NCI-H446 treated with DMSO at 0.1 percent for 48 hours (cell line): ENCODE measurements at places on chromosomes 3 and 15.
A peak's percentile ranks its signal among the peaks of the same experiment; 100 is the strongest.

- peak; percentile 4 for DNase-seq
These were observed 617.4 kb downstream of the CADM2 start for GRCh38 chr3:85576091-85576690.

- no peak for DNase-seq
These were observed 120.3 kb upstream of the TJP1 start for GRCh38 chr15:29942548-29942947.

DNA sequence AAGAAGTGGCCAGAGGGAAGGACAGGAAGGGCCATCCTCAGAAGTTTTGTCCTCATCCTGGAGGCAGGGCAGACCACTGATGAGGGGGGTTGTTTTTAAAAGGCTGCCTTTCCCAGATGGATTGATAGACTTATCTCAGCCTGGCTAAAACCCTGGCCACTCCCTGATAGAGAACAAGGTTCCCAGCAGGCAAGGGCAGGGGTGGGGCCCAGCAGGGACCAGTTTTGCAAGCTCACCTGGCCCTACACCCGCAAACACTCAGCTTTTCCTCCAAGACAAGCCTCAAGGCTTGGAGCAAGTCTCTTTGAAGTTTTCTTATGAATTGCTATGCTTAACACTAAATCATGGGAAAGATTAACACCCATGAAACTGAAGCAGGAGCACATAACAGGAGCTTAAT is 9.1 kb downstream of the LIPC start:
- DNase-seq = no peak

- no peak for DNase-seq
These were observed 24.1 kb downstream of the CX3CR1 start for GRCh38 chr3:39255503-39256325.

DNA sequence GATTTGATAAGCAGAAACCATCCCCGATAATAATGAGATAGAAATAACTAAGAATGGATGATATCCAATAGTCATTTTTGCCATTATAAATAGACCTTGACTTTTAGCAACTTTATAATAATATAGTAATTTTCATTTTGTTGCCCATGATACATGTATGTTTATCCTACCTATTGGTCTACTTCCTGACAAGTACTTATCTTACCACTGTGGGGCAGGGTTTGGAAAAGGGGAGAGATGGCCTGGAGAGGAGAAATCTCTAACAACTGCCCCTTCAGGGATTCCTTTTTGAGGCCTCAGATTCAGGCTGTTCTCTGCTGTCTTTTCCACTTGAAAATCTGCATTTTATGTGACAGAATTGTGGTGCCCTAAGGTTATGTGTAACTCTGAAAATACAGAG is 42.2 kb downstream of the FAM98B start:
- no peak for DNase-seq

DNA sequence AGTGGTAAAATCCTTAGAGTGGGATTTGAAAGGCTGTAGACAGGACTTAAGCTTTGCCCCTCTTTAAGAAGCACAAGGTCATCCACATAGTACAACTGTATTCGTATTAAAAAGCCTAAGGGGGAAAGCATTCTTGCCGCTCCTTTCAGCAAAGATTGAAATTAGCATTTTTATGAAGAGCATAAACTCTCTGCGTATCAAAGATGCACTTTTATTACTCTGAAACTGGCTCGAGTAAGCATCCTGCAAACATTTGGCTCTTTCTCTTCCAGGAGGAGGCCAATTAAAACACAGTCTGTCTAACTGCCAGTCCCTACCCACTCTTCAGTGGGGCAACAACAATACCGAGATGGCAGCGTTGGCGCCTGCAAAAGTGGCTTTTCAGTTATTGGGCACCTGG is 192.5 kb upstream of the TPRG1 start:
- DNase-seq = peak; percentile 87

GRCh38 chr15:99387421-99388168 is 136.3 kb downstream of the LRRC28 start:
- DNase-seq = no peak

DNA sequence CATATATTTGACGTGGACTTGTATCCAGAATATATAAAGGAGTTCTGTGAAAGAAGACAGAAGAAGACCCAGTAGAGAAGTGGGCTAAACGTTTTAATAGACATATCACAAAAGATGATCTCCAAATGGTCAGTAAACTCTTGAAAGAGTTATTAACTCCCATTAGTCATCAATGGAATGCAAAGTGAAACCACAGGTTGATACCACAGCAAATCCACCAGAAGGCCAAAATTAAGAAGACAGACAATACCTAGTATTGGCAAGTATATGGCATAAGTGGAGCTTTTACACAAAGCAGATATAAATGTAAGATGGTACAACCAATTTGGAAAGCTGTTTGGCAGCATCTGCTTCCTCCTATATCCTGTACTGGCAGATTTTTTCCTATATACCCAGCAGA is 6.0 kb downstream of the SPATA16 start:
- DNase-seq = no peak

DNA sequence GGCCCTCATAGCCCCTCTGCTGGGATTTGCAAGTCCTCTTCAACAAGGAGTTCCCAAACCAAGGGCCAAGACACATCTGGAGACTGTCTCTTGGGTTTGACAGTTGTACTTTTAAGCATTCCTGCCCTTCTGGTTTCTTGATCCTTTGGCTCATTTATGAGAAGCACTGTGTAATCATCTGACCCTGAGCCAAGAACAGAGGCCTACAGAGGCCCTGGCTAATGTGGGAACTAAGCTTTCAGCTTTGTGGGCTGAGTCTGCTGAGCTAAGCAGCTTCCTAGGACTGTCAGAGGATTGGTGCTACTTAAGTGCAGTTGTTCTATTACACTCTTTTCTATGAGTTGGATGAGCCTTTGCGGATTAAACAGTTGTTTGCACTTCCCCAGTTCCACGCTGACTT is 178.3 kb downstream of the KBTBD8 start:
- DNase-seq = no peak

DNA sequence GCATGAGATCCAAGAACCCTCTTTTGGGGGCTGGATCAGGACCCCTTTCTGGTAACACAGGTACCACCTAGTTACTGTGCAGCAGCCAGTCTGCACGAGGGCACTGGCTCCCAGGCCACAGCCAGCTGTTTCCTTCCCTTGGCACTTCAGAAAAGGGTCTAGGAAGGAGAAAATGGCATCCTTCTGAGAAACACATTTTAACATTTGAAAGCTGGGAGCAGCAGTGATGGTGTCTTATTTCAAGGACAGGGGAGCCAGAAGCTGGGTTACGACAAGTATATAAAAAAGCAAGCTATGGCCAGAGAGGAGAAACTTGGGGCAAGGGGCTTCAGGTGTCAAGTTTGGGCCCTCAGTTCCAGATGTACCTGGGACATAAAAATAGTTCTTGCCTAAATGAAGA is 282.8 kb downstream of the CTNNB1 start:
- no peak for DNase-seq

- DNase-seq = no peak
These were observed 29.9 kb upstream of the ST3GAL6 start for GRCh38 chr3:98733053-98733811.

- no peak for DNase-seq
These were observed 2.4 kb downstream of the EHD4 start for GRCh38 chr15:41969851-41970431.

- no peak for DNase-seq
These were observed 985.7 kb downstream of the TUSC7 start for GRCh38 chr3:117695321-117695720.

- DNase-seq = no peak
These were observed 96.8 kb downstream of the ECT2 start for GRCh38 chr3:172847292-172847691.

- DNase-seq = peak; percentile 20
These were observed 17.3 kb downstream of the FAM174B start for GRCh38 chr15:92638291-92638708.

DNA sequence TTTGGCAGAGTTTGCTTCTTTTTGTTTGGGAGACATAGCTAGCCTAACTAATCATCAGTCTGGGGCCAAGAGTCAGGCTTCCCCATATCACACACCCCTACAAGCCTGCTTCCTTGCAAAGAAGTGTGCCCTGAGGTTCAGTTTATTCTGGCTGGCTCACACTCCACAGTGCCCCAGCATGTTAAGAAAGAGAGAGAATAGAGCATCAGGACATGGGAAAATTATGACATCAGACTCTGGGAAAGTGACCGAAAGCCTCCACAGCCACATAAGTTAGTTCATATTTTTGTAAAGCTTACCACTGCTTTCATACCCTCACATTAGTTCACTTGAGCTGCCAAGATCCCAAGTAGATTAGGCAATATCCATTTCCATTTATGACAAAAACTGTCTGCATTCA is 63.0 kb upstream of the CFAP161 start:
- no peak for DNase-seq

DNA sequence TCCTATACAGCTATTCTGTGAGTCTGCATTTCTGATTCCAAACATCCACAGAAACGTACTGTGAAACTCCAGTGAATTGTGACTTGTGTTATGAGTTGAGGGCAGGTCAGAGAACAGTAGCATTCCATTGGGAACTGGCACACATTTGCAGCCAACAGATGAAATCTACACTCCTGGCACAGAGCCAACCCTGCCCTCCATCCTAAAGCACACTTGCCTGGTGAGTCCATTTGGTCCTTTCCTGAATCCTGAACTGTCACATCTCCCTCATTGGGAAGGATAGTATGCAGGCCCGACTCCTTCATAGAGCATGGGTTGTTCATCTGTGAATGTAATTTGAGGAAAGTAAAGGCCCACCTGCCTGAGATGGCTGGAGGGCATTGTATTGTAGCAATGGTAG is 314.3 kb upstream of the RASGRP1 start:
- no peak for DNase-seq

GRCh38 chr3:82875401-82875800 is 1114.0 kb upstream of the GBE1 start:
- DNase-seq = no peak

GRCh38 chr3:61527011-61527410 is 34.4 kb upstream of the PTPRG start:
- DNase-seq = no peak

GRCh38 chr3:65093641-65094040 is 405.8 kb upstream of the ADAMTS9 start:
- no peak for DNase-seq

GRCh38 chr15:40097968-40098476 is 10.7 kb downstream of the BMF start:
- DNase-seq = no peak

DNA sequence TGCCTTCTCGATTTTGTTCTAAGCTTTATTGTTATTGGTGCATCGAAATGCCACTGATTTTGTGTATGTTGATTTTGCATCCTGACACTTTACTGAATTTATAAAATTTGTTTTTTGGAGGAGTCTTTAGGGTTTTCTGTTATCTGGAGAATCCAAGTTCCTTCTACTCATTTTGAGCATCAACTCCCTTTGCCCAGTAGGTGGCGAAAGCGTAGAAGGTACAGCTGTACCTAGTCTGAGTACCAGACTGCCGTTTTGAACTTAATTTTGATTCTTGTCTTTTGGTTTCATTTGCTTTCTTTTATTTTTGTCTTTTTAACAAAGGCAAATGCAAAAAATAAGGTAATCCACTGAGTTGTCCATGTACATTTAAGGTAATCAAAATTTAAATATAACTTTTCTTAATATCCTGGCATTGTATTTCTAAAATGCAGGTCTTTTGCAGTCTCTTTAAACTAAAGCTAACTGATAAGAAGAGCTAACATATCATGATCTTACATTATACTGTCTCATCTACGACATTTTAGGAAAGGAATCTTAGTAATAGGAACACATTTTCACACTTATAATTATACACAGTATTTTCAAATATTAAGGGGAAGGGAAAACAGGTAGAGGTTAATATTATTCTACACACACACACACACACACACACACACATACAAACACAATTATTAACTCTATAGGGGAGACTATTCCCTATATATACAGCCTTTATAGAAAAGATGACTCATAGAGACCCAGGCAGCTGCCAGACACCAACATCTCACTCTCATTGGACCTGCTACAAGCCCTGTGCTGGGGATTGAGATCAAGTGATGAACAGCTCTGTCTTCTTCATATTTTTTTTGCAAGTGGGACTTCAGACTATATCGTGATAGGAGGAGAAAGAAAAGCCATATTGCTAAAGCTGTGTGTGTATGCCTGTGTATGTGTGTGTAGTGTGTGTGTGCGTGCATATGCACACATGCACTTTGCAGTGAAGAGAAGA is 71.8 kb downstream of the SYNPR start:
- DNase-seq = peak; percentile 17

DNA sequence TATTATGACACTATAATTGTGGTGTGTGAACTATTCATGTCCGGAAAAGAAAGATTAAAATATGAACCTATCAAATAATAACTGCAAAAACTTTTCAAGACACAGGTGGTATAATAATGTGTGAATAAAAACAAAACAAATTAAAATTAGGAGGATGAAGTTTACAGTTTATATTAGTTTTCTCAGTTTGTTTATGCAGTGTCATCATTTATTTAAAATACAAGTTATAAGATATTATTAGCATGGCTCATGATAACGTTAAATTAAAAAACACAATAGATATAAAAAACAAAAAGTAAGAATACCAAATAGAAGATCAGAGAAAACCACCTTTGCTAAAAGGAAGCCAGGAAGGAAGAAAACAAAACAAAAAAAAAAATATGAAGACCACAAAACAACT is 963.8 kb upstream of the ALCAM start:
- DNase-seq = no peak

DNA sequence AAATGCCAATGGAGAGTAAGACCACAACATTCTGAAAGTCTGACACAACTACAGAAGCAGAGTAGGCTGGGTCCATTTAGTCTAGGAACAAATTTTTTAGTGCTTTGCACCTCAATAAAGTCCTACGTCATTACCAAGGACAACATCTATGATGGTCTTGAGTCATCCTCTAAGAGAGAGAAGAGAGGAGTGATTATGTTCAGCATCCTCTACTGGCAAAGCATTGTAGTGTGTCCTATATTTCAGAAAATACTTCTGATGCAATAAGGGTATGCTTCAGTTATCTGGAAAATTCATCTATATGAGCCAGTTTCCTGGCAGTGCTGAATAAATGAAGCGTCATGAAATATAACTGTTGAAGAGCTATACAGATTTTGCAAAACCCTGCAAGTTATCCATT is 95.6 kb downstream of the P2RY1 start:
- no peak for DNase-seq

- no peak for DNase-seq
These were observed 143.3 kb downstream of the CHDH start for GRCh38 chr3:53702776-53703530.

- DNase-seq = no peak
These were observed 108.3 kb downstream of the P3H2 start for GRCh38 chr3:190012314-190012782.

DNA sequence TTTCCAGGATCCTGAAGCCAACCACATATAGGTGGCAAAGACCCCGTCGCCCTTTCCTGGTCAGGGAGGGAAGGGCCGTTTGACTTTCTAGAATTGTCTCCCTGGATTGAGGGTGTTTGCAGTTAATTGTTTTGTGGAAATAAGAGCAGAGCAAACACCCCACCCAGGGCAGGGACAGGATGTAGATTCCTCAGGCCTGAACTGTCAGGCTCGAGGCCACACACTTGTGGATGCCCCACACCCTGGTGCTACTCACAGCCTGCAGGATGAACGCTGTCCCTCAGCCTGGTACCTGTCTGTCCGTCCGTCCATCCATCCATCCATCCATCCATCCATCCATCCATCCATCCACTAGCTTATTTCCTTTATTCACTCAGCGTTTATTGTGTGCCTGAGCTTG is 29.9 kb upstream of the FLNB start:
- DNase-seq = no peak
